8988T (cell line): ENCODE measurements at places on chromosomes 11 and 22.

- DNase-seq: no peak
Measured at GRCh38 chr11:63501236-63501635, 4.6 kb upstream of the LGALS12 start.

GRCh38 chr11:75280227-75280701 lies 39.7 kb downstream of the TPBGL start:
- DNase-seq: peak; percentile 97

GRCh38 chr11:1128311-1129142 lies 29.2 kb upstream of the MUC5AC start:
- no peak for DNase-seq

GRCh38 chr11:27722953-27723344 lies 22.7 kb upstream of the BDNF start:
- DNase-seq: no peak

DNA sequence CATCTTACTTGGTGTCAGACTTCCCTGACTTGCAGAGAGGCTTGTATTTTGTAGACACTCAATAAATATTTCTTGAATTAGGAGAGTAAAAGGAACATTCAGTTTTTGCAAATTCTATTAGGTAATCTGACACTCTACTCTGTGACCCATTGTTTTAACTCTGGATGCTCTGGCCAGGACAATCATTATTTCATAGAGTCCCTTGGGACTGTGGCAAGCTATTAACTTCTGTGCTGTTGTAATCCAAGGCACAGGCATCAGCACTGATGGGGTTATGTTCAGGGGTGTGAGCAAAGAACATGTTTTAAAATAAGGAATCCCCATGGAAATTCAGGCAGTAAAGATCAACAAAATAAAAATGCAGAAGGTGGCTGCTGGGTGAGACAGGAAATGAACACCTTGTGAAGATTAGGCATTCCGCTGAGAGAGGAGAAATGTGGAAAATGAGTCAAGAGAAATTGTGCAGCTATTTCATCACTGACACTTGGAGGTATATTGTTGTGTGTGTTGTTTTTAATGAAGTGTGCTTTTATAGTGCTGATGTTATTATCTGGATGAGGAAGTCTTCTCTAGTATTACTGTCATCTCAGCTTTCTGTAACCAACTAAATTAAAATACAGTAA lies 175.2 kb downstream of the WNT11 start:
- DNase-seq: no peak

- no peak for DNase-seq
Measured at GRCh38 chr11:45215098-45215865, 68.8 kb downstream of the PRDM11 start.

DNA sequence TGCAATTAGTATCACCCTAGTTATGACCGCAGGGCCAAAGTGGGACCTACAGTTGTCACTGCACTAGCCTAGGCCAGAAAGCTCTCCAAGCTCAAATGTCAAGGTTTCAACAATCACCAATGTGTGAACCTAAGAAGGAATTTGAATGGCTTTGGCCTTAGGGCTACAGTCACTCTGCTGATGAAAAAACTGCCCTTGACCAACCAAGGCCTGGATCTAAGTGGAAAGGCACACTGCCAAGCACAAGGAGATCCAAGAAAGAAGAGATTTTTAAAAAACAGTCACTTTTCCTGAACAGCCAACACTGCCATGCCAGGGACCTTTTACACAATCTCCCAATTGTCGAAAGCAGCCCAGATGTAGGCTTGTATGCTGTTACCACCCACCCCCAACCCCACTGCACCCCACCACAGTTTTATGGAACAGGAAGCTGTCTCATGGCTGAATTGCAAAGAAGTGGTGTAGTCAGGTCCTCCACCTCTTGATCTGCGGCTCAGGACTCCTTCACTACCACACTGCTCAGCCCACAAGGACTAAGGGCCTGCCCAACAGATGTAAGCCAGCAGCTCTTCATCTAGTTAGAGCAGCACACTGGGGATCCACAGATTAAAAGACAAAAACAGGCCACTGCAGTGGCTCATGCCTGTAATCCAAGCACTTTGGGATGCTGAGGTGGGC lies 32.9 kb downstream of the SMCO4 start:
- no peak for DNase-seq

GRCh38 chr11:102666331-102666957 lies 39.1 kb downstream of the MMP27 start:
- DNase-seq: peak; percentile 21

DNA sequence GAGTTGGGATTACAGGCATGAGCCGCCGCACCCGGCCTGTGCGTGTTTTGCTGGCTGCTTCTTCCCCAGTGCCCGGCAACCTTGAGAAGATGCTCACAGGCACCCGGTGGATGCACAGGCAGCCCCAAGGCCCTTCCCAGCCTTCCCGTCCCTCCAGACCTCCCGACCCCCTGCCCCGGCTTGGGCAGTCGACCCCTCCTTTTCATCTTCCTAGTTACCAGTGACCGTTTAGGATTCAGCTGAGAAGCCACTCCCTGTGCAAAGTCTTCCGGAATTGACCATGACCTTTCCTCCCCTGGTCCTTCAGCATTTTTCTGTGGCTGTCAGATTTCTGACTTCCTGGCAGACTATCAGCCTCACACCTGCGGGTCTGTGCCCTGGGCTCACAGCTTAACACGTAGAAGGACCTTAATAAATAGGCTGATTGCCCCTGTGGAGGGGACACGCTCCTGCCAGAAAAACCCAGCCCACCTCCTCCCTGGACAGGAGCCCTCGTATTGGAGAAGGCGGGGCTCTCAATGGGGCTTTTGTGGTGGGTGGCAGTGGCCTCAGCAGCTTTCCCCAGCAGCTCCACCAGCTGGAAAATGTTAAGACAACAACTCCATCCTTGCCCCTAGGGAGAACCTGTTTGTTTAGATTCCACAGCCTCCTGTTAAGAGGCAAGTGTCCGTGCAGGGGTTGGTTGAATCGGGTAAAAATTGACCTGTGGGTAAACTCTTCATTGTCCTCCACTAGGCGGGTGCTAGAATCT lies 10.4 kb upstream of the ANO1 start:
- DNase-seq: peak; percentile 18
